ENCODE measurements at places on chromosomes 4 and X. TPM values are rescaled to one million over a fixed set of nuclear protein-coding genes. Genes with fewer than 3 reads are reported as not detected.

MAP9 gene
- polyA plus RNA-seq: 37.4 TPM

EVC2 gene
- 8.6 TPM for polyA plus RNA-seq

CACNA1F gene
- polyA plus RNA-seq: 0.70 TPM

IL13RA1 gene
- polyA plus RNA-seq: 59.4 TPM

NKX3-2 gene
- not detected for polyA plus RNA-seq

MAGEA2B gene
- not detected for polyA plus RNA-seq

DNA sequence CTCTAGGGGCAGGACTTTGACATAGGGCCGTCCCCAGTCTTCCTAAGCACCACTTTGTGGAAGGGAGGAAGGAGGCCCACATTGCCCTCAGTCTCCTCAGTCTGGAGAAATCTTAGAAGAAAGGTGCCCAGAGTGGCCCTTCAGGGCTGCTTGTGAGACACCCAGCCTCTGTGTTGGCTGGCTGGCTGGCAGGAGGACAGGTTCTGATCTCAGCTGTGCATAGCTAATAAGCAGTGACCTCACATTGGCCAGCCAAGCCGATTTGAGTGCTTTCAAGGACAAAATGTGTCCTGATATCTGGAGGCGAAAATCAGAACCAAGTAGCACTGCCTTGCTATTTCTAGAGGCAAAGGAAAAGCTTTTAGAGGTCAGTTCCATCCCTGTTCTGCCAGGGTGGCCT lies 211.5 kb downstream of the BCOR start:
- DNase-seq: no peak

GRCh38 chrX:40098264-40099054 lies 701 bp upstream of the BCOR start:
- no peak for DNase-seq

DNA sequence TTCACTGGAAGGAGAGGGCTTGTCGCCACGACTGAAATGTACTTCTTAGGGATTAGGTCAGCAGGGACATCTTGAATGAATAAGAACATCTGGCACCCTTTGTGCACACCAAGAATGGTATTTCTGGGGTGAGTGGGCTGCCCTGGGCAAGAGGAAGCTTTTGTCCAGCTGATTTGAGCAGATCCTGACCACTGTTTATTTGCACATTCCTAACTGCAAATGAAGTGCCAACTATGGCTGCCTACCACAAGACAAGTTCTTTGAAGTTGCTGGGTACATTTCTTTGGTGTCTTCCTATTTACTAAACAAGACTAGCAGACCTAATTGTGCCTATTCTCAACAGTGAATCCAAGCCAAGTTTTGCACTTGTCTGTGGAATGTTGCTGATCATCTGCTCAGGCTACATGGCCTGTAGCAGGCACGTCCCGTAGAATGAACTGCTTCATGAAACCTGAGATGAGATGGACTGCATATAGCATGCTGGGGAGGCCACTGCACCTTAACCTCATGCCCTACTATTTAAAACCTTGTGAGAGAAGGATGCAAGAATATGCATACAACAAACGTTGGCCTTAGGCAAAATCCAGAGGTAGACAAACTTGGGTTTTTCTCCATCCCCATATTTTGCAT lies 45.0 kb downstream of the PIR start:
- no peak for DNase-seq

GRCh38 chr4:142467088-142467487 lies 379.0 kb downstream of the INPP4B start:
- no peak for DNase-seq

DNA sequence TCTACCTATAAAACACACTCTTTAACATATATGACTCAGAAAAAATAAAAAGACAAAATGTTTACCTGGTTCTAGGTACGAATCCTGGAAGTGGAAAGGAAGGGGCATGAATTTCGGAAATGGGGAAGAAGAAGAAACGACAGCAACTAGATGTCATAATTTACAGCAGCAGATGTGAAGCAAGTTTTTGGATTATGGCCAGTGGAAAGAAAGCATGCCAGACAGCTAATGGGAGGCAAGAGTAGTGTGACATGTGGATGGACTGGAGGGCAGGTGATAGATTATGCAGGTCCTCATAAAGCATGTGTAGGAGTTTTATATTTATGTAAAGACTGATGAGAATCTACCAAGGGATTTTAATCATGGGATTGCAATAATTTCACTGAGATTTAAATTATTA lies 279.0 kb upstream of the TACR3 start:
- no peak for DNase-seq

GRCh38 chr4:188016754-188017153 lies 21.2 kb downstream of the ZFP42 start:
- no peak for DNase-seq

GRCh38 chrX:134461437-134461836 lies 1.5 kb downstream of the HPRT1 start:
- no peak for DNase-seq

- no peak for DNase-seq
Observed at GRCh38 chr4:82589756-82590155, 28.0 kb upstream of the TMEM150C start.

DNA sequence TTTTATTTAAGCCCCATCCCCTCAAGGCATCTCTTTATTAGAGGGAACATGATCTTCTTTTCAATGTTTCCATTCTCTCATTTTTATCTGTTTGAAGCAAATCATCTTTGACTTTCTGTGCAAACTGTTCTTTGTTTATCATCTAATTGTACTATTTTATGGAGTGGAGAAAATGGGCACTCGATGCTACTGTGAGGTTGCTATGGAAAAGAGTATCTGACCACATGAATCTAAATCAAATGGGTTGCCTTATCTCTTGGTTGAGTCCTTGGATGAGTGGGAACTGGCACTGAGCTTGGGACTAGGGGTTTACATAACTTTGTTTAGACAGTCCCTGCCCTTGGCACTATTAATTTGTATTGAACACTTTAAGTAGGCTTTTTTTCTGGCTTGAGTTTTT lies 9.1 kb downstream of the OCRL start:
- no peak for DNase-seq

GRCh38 chr4:154634058-154634457 lies 21.6 kb upstream of the FGG start:
- no peak for DNase-seq

DNA sequence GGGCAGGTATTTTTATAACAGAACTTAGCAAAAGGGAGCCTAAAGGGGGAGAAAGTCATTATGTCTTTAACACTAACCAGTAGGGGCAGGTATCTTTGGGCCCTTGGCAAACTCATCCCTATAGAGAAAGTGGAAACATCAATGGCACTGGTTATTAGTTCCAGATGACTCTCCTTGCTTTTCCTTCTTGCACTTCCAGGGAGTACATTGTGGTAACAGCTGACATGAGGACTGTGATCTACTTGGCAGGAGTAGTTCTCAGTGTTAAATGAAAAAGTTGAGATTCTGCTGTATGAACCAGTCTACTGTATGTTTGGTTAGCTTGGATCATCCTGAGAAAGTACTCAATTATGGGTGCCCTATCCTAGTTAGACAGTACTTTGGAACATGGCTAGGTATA lies 93.6 kb downstream of the ATXN3L start:
- no peak for DNase-seq

- DNase-seq: no peak
Observed at GRCh38 chrX:121802881-121803412, 755.5 kb downstream of the GLUD2 start.

DNA sequence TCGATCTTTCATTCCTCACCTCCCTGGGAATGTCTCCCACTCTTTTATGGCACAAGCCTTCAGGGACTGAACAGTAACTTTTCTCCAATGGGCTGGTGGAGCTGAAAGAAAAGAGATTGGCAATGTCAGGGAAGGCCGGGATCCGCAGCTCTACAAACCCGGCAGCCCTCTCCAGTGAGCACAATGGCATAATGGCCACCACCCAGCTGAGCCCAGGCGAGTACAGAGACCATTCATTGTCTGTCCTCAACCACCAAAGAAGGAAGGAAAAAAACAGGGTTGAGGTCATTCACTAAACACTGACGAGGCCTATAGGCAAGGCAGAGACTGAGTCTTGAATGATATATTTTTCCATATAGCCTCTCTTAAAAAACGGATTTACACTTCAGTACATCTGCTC lies 3.6 kb downstream of the GEMIN8 start:
- no peak for DNase-seq

DNA sequence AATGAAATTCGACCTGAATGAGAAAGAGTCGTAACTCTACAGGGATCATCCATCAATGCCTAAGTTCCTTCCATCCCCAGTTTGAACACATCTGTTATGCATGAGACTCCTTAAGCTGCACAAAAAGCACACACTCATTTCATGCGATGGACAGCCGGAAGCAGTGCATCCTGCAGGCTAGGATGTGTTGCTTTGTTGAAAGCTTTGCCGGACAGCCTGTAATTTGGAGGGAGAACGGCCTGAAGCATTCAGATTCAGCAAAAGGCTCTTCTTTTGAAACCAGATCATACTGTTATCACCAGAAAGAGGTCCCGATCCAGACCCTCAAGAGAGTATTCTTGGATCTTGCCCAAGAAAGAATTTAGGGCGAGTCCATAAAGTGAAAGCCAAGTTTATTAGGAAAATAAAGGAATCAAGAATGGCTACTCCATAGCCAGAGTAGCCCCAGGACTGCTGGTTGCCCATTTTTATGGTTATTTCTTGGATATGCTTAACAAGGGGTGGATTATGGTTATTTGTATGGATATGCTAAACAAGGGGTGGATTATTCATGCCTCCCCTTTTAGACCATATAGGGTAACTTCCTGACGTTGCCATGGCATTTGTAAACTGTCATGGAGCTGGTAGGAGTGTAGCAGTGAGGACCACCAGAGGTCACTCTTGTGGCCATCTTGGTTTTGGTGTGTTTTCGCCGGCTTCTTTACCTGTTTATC lies 48.1 kb upstream of the DHRSX start:
- no peak for DNase-seq

GRCh38 chrX:68079961-68080360 lies 353.3 kb downstream of the OPHN1 start:
- no peak for DNase-seq

DNA sequence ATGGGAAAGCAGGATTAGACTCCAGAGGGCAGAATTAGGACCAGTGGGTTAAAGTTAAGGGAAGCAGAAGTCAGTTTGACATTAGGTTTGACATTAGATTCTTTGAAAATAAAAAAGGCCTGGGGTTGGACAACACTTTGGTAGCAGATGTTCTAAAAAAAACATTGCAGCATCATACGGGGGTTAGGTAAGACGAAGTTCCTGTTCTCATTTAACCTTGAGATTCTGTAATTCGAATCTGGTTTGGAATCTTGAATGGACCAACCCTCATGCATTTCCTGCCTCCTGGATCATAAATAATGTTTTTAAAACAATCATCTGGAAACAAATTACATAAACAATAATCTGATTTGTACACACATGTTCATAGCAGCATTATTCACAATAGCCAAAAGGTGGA lies 181.0 kb downstream of the SHROOM3 start:
- no peak for DNase-seq

GRCh38 chrX:130025256-130025655 lies 42.8 kb downstream of the BCORL1 start:
- DNase-seq: no peak

- no peak for DNase-seq
Observed at GRCh38 chr4:90543419-90544170, 416.4 kb downstream of the CCSER1 start.

GRCh38 chrX:142637206-142637605 lies 388.5 kb upstream of the SPANXN4 start:
- DNase-seq: no peak

GRCh38 chr4:66169341-66169740 lies 499.1 kb upstream of the EPHA5 start:
- DNase-seq: no peak

DNA sequence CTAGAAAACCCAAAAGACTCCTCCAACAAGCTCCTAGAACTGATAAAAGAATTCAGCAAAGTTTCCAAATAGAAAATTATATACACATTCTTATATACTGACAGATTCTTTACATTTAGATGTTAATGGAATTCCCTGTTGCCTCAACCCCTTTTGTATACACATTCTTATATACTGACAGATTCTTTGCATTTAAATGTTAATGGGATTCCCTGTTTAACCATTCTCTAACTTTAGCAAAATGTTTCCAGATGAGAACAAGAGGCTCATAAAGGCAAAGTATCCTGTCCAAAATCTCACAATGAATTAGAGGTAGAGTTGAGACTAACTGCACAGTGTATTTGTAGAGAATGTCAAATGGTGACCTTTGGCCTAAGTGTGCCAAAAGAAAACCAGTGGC lies 23.1 kb upstream of the AR start:
- no peak for DNase-seq

DNA sequence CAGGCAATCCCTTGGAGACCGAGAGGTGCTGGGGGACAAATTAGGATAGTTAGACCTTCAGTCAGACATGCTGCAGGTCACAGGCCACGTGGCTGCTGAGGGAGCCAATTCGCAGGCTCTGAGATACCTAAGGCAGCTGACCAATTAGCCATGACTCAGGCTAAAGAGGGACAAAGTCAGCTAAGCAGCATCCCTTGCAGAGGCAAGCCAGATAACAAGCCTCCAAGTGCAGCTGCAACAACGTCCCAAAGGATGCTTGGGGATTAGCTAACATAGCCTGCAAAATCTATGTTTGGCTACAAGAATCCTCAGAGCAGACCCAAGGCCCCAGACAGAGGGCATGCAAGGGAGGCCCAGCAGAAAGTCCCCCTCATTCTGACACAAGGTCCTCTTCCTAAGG lies 93.5 kb downstream of the SEL1L3 start:
- DNase-seq: no peak

- no peak for DNase-seq
Observed at GRCh38 chrX:53483416-53483815, 49.2 kb upstream of the HSD17B10 start.

- DNase-seq: peak; percentile 10
Observed at GRCh38 chr4:135244056-135244455, 1042.5 kb upstream of the PABPC4L start.

DNA sequence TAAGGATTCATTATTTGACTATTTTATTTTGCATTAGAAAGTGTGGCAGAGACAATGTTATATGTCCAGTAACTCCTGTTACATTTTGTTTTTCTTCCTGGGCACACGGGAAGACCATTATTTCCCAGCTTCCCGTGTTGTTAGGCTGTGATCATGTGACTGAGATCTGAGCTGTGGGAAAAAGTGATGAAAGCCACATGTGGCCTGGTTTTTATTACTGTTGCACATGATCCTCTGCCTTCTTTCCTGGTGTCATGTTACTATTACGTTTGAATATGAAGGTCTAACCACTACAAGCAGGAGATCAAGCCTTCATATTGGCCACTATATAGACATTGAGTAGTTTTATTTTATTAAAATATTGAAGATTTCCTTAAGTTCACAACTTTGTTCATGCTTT lies 28.2 kb upstream of the MID1 start:
- DNase-seq: no peak

GRCh38 chr4:57148177-57148576 lies 38.0 kb upstream of the IGFBP7 start:
- DNase-seq: no peak

GRCh38 chr4:25792200-25792791 lies 70.5 kb downstream of the SEL1L3 start:
- no peak for DNase-seq

DNA sequence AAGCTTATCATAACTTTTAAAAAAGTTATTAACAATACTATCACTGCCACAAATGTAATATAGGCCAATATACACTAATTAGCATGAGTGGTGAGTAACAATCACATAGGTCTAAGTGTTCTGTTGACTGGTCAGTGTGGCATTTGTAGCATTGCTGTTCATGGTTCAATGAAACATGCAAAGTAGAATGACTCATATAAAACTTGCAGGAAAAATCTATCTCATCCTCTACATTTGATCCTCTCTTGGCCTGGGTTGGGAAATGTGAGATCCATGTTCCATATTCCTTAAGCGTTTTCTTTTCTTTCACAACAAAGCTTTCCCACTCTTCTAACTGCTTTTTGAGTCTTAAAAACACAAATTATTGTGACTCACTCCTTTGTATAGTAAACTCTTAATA lies 1418.7 kb downstream of the FSTL5 start:
- DNase-seq: no peak
